Left ventricle myocardium inferior (tissue), 1 donor: ENCODE measurements at places on chromosomes 12 and 14. TPM values are rescaled to one million over a fixed set of nuclear protein-coding genes. Genes with fewer than 3 reads are reported as not detected.

DNA sequence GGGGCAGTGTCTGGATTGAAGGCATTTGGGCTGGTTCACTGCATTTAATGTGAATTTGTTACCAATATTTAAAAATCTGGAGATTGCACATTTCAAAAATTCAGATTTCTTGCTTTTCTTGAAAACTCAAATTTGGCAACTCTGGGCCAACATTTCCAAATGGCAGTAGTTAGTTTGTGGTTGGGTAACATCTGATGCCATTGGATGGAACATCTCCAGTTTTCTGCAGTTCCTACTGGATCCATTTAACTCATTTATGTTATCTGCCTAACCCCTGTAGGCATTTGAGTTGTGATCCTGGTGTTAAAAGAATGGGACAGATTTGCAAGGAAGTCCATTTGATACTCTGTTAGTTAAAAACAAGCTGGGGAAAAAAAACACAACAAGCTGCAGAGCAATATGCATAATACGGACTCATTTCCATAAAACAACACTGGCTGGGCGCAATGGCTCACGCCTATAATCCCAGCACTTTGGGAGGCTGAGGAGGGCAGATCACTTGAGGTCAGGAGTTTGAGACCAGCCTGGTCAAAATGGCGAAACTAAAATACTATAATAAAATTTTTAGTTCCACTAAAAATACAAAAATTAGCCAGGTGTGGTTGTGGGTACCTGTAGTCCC is 7.9 kb downstream of the EIF2B2 start:
- no peak for DNase-seq

Gene DNAI7
- 1.1 TPM for total RNA-seq

DNA sequence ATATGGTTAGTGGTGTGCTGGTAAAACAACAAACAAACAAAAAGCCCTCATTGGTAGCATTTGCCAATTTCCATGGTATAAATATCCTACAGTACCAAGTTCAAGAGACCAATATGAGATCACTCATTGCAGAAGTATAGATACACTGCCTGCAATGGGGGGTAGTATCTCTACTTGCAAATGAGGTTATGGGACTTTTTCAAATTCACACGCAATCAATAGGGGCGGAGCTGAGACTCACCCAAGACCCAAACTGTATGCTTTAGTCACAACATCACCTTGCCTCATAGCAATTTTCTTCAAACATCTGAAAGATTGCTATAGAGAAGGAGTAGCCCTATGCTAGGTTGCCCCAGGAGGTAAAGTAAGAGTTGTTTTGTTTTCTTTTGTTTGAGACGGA is 93.7 kb downstream of the VCPKMT start:
- no peak for DNase-seq

DNA sequence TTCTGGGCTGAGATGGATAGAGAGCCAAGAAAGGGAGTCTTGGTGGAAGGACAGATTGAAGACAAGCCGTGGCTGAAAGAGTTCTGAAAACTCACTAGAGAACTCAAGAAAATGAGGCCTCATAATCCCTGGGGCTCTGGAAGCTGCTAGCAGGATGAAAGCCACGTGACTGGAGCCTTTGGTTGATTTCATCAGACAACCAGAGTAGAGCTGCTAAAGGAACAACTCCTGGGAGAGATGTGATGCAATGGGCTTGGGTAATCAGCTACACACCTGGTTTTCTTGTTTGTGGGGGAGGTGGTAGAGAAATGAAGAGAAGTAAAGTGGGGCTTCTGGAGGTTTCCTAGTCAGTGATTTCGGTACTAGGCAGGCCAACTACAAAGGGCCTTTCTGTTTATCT is 13.4 kb downstream of the CSRNP2 start:
- DNase-seq, result no peak

DNA sequence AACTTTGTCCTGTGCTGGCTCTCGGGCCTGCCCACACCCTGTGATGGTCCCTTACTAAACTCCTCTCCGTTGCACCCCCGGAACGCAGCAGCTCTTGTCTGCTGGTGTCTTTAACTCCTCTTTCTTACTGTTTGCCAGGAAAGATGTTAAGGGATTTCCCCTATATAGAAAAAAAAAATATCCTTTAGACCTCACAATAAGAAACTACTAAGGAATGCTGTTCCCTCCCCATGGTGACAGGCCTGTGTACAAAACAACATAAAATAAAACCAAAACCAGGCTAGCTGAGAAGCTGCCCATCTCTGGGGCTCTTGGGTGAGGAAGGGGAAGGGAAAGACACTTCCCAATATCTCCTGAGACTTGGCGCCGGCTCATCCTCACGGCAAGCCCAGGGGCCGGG is 95.4 kb downstream of the CHGA start:
- DNase-seq, result no peak
